ENCODE measurements at places on chromosomes 3 and 15.

GRCh38 chr3:159791336-159791735, 197.3 kb upstream of the IL12A start:
- DNase-seq = no peak

DNA sequence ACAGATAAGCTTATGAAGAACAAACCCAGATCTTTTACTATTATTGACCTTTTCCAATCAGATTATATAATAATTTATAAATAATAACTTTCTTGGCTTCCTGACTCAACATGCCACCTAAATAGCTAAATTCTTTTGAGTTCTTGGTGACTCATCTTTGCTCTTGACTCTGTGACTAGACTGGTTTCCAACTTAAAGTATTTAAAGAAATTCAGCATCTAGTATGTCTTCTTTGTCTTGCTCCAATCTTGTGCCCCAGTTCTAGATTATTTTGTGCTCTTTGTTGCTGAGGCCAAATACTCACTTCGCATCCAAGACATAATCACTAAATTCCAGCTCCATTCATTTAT, 483.2 kb upstream of the TBL1XR1 start:
- no peak for DNase-seq

GRCh38 chr3:143769616-143770015, 78.7 kb downstream of the SLC9A9 start:
- DNase-seq = peak; percentile 86

DNA sequence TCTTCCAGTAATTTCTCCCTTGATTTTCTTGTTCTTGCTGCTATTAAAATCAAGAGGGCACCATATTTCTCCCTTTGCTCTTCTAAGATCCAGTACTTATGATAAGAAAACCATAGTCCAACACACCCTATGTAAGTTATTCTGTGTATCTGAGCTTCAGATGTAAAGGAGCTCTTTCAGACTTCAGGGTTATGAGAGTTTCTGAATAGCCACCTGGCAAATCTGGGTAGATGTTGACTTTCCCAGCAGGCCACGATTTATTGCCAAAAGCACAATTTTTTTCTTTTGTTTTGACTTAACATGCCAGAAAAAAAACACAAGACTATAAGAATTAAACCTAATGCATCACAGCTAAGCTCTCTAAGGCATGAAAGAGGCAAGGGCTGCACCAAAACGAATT, 1045.0 kb downstream of the FHIT start:
- no peak for DNase-seq

GRCh38 chr3:197508051-197508451, 47.7 kb downstream of the BDH1 start:
- no peak for DNase-seq

DNA sequence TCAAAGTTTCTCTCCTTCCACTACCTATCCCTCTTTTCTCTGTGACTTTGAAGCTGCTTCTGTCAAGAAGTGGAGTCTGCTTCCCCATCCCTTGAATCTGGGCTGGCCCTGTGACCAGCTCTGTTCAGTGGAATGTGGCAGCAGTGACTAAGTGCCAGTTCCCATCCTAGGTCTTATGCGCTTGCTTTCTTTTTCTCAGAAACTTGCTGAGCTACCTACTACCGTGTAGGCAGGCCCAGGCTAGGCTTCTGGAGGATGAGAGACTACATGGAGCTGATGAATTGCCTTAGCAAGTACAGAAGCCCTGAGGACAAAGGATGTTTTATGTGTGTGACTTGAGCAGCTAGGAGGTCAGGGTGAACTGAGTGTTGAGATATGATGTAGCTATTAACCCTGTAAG, 123.2 kb downstream of the PDCD6IP start:
- no peak for DNase-seq

DNA sequence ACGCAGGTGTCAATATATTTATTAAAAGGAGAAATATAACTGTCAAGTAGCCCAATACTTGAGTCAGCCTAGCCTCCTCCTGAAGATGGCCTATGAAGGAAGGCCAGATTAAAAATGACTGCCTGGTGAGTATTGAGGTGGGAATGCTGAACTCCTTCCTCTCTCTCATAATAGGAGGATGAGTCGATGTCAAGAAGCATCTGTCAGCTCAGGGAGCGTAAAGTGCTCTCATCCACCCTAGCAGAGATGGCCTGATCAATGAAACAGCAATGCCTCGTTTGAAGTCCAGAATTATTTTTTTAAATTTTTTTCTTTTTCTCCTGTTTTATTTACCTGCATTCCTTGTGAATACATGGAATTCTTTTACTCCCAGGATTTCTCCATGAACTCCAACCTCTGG, 58.3 kb downstream of the SCN10A start:
- no peak for DNase-seq

- DNase-seq = no peak
Observed at GRCh38 chr15:70670680-70671079, 92.7 kb downstream of the UACA start.

DNA sequence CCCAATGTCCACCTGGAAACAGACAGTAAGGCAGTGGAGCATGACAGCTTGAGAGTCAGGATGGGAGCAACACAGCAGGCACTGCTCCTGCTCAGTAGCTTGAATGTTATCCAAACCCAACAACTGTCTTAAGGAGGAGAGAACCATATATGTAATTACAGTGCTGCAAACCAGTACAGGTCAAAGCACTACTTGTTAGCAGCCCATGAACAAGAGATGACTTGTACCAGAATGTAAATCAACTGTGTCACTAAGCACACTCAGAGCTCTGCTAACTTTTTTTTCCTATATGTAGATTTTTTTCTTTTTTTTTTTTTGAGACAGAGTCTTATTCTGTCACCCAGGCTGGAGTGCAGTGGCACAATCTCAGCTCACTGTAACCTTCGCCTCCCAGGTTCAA, 87.1 kb downstream of the ANO10 start:
- no peak for DNase-seq

GRCh38 chr15:89452330-89452836, 44.0 kb downstream of the RHCG start:
- DNase-seq = no peak

GRCh38 chr3:167151636-167152035, 228.5 kb downstream of the ZBBX start:
- DNase-seq = no peak

Data from brain microvascular endothelial cell (primary cell).